SJSA1 (cell line): ENCODE measurements at places on chromosomes 13 and 19.

GRCh38 chr13:32428581-32429432 is 877 bp upstream of the N4BP2L1 start:
- H3K4me1 ChIP-seq: peaks cover 12% of the 10 kb centered on the region
- no peak for DNase-seq
- H3K27ac ChIP-seq: no peak overlapping the region
- H3K27me3 ChIP-seq: no peaks in the 10 kb centered on the region

- no peaks in the 10 kb centered on the region for H3K4me1 ChIP-seq
- no peak overlapping the region for H3K4me3 ChIP-seq
- DNase-seq: no peak
Measured at GRCh38 chr19:51882518-51882917, 5.2 kb downstream of the ZNF577 start.

DNA sequence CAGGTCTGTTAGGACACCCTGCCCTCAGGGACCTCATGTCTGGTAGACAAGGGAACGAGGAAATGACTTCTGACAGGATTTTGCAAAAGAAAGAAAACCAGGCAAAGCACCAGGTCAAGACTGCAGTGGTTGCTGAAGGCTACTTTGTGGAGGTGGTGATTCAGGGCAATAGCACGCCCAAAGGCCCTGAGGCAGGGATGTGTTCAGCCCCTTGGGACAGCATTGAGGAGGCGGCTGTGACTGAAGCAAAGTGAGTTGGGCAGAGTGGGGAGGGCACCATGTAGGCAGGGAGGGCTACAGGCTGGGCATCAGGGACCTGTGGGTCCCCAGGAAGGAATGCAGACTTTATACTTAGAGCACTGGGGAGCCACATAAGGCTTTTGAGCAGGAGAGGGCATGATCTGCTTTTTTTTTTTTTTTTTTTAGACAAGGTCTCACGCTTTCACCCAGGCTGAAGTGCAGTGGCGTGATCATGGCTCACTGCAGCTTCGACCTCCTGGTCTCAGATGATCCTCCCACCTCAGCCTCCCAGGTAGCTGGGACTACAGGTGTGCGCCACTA is 10.8 kb upstream of the HOMER3 start:
- H3K36me3 ChIP-seq: no peaks in the 10 kb centered on the region
- H3K27ac ChIP-seq: no peak overlapping the region
- no peaks in the 10 kb centered on the region for H3K4me1 ChIP-seq
- no peak for DNase-seq
- H3K4me3 ChIP-seq: no peak overlapping the region

- H3K4me3 ChIP-seq: no peak overlapping the region
- peaks cover 44% of the 10 kb centered on the region for H3K4me1 ChIP-seq
- no peaks in the 10 kb centered on the region for H3K36me3 ChIP-seq
- DNase-seq: no peak
- no peaks in the 10 kb centered on the region for H3K27me3 ChIP-seq
Measured at GRCh38 chr13:46682015-46682414, 114.9 kb downstream of the ESD start.

DNA sequence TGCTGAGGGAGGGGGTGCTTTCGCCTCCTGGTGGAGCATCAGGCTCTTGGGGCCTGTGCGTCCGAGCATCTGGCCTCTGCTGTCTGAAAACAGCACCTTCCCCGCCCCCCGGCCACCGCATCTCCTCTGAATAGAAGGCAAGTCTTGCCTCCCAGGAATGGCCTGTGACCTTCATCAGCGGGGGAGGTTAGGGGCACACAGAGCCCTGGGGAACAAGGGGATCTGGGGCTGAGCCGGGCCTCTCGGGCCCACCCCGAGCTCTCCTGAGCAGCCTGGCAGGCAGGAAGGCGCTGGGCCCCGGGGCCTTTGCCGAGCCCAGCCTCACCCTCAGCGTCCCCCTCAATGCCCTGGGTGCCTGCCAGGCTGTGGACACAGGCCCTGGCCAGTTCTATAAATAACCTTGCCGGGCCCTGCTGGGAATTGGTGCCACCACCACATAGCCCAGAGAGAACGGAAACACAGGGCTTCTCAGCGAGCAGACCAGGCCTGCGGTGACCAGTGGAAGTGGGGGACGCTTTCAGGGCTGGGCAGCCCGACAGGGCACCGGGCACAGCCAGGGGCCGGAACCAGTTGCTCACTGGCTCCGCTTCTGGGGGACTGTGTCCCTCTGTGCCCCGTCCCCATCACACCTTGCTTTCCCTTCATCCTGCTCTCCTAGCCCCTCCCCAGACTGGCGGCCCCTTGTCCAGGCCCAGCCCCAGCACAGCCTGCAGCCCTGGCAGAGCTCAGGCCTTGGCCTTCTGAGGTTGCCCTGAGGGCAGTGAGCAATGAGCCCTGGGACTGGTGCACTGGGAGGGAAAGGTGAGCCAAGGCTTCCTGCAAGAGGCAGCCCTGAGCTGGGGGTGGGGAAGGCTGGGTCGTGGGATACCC is 9.5 kb downstream of the STK11 start:
- H3K27me3 ChIP-seq: no peaks in the 10 kb centered on the region
- H3K36me3 ChIP-seq: peaks cover 62% of the 10 kb centered on the region
- no peak overlapping the region for H3K4me3 ChIP-seq

DNA sequence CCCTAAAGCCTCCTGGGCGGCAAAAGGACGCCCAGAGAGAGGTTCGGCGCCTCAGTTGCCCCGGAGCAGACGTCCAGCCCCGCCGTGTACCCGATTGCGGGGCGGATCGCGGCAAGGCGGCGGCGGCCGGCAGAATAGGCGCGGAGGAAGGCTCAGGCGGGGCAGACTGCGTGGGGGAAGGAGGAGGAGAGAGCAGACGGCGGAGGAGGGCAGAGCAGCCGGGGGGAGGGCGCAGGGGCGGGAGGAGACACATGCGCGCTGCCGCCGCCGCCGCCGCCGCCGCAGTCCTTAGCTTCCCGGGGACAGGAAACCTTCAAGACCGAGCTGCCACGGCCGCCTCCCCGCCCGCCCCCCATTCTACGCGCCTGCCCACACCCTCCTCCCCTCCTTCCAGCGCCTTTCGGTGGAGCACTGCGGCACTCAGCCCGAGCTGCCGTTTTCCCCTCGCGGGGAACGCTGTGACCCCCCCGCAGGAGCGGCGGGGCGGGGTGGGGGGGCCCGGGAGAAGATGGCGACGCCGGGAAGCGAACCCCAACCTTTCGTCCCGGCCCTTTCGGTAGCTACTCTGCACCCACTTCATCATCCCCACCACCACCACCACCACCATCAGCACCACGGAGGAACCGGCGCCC is at the start of gene LRCH1:
Gene LRCH1, plus strand, starts transcription at position 282 of the 632 bp plus-strand sequence. Its CDS starts 227 bp downstream, at position 509.
- DNase-seq: peak; percentile 90
- H3K4me1 ChIP-seq: peaks cover 21% of the 10 kb centered on the region
- H3K27ac ChIP-seq: peak within 1 kb of the TSS; percentile 94
- H3K27me3 ChIP-seq: no peaks in the 10 kb centered on the region
- H3K4me3 ChIP-seq: peak within 1 kb of the TSS; percentile 80

- H3K27me3 ChIP-seq: no peaks in the 10 kb centered on the region; the same call in 1 of the 2 replicates
- peaks cover 16% of the 10 kb centered on the region for H3K4me1 ChIP-seq
- no peak overlapping the region for H3K27ac ChIP-seq
- H3K4me3 ChIP-seq: peak overlapping the region; percentile 77
- H3K36me3 ChIP-seq: peaks cover 25% of the 10 kb centered on the region
- no peak for DNase-seq
Measured at GRCh38 chr19:16661480-16662034, 618 bp downstream of the TMEM38A start.

- no peak for DNase-seq
- peaks cover 61% of the 10 kb centered on the region for H3K36me3 ChIP-seq
- H3K4me3 ChIP-seq: peak overlapping the region; percentile 72
- no peaks in the 10 kb centered on the region; the same call in 1 of the 2 replicates for H3K27me3 ChIP-seq
Measured at GRCh38 chr19:49489601-49490167, 2.3 kb downstream of the RPL13A start.

- H3K4me3 ChIP-seq: no peak overlapping the region
- H3K36me3 ChIP-seq: no peaks in the 10 kb centered on the region
- DNase-seq: no peak
- no peak overlapping the region for H3K27ac ChIP-seq
- H3K4me1 ChIP-seq: no peaks in the 10 kb centered on the region
Measured at GRCh38 chr13:95970878-95971277, 82.3 kb downstream of the UGGT2 start.

DNA sequence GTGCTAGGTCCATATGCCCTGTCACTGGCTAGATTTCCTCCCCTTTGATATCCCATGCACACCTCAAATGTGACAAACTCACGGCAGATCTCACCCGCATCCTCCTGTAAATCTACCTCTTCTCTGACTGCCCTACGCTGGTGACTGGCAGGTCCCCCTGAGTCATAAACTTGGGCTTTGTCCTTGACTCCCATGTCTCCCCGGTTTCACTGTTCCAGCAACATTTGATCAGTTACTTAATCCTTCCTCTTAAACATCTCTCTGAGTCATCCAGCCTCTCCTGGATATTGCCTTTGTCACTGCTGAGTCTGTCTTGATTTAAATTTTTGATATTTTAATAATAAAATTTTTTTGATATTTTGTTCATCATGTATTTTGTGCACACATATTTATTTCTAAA is 26.5 kb downstream of the FAM216B start:
- peaks cover 33% of the 10 kb centered on the region for H3K4me1 ChIP-seq
- no peaks in the 10 kb centered on the region for H3K36me3 ChIP-seq
- H3K27me3 ChIP-seq: no peaks in the 10 kb centered on the region

- no peaks in the 10 kb centered on the region for H3K36me3 ChIP-seq
- H3K27ac ChIP-seq: no peak overlapping the region
- no peaks in the 10 kb centered on the region for H3K27me3 ChIP-seq
- DNase-seq: no peak
- H3K4me1 ChIP-seq: no peaks in the 10 kb centered on the region
Measured at GRCh38 chr13:105033999-105034398, 1501.5 kb downstream of the EFNB2 start.

DNA sequence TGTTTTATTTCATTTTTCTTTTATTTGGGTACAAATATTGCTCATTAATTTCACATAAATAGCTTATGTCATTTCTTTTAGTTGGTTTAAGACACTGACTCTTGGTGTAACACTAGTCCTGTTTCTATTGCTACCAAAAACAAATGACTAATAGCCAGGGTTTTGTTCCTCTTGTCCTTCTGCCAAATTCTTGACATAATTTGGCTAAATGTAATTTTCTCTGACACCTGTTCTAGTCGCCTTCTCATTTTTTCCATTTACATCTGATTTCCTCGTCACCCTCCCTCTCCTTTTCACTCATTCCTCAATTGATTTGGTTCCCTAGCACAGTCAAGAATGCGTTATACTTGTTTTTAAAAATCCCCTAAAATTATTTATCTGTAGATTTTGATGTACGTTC is 1718.7 kb downstream of the EFNB2 start:
- no peak overlapping the region for H3K27ac ChIP-seq
- no peaks in the 10 kb centered on the region for H3K4me1 ChIP-seq
- H3K36me3 ChIP-seq: no peaks in the 10 kb centered on the region
- no peak overlapping the region for H3K4me3 ChIP-seq

- H3K4me1 ChIP-seq: no peaks in the 10 kb centered on the region
- no peaks in the 10 kb centered on the region for H3K36me3 ChIP-seq
- no peak overlapping the region for H3K27ac ChIP-seq
- no peaks in the 10 kb centered on the region for H3K27me3 ChIP-seq
- H3K4me3 ChIP-seq: no peak overlapping the region
- no peak for DNase-seq
Measured at GRCh38 chr13:58620176-58620575, 988.6 kb downstream of the PCDH17 start.

DNA sequence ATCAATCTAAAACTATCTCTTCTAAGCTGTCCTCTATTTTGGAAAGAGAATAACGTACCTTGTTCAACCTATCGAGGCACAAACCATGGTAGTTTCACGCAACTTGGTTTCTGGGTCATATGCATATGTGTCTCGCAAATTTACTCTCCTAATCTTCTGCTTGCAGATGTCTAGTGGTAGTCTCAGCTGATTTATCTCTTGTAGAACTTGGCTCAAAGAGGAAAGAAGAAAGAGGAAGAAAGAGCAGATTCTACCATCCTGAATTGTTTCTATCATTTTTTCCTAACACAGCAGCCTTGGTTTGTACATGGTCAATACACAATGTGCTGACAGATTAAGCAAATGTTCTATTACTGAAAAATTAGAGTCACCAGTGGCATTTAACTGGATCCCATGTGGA is 282.3 kb downstream of the SPRY2 start:
- H3K27me3 ChIP-seq: no peaks in the 10 kb centered on the region
- H3K27ac ChIP-seq: no peak overlapping the region
- H3K4me1 ChIP-seq: no peaks in the 10 kb centered on the region

DNA sequence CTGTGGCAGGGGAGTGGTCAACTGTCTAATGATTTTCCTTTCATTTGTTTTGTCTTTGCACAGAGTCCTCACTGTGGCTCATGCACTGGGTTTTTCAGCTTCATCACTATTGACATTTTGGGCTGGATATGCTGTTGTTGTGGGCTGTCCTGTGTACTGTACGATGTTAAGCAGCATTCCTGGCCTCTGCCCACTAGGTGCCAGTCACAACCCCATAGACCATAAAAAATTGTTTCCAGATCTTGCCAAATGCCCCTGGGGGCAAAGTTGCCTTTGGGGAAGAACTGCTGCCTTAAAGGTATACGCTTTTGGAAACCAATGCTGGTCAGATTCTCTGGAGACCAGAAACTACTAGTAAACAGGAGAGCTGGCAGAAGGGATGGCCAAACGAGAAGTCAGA is 310.4 kb downstream of the SPRY2 start:
- H3K36me3 ChIP-seq: no peaks in the 10 kb centered on the region
- no peaks in the 10 kb centered on the region for H3K27me3 ChIP-seq
- H3K4me3 ChIP-seq: no peak overlapping the region

- no peak for DNase-seq
- peaks cover 4% of the 10 kb centered on the region; the same call in 1 of the 2 replicates for H3K4me1 ChIP-seq
- H3K27ac ChIP-seq: no peak overlapping the region
- peaks cover 65% of the 10 kb centered on the region for H3K36me3 ChIP-seq
Measured at GRCh38 chr19:18562086-18562485, 4.4 kb downstream of the KXD1 start.

DNA sequence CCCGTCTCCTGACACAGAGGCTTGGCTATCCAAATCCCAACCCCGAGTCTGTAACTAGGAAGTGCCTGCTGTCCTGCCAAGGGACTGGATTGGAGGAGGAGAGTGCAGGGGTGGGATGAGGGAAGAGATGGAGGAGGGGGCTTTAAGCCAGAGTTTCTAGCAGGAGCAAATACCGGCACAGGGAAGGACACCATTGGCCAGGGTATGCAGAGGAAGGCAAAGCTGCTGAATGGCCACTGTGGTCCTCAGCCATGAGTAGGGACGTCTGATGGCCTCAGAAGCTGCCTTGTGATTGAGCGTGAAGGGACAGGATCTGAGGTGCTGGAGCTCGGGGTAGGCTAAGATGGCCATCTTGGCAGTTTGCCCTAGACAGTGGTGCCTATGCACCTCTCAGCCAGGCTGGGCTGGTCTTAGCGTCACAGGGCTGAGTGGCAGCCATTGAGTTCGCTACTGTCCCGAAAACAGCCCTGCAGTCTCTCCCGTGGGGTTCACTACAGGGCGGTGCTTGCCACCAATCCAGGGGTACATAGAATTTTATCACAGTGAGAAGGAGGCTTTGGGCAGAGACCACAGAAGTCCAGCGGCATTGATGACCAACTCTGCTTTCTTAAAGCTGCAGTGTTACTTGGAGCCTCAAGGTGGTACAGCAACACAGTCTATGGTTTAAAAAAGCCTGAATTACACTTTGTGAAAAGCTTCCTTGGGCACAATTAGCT is 61.8 kb downstream of the AKAP11 start:
- H3K4me1 ChIP-seq: no peaks in the 10 kb centered on the region
- H3K4me3 ChIP-seq: no peak overlapping the region
- DNase-seq: no peak

- peaks cover 16% of the 10 kb centered on the region for H3K36me3 ChIP-seq
- DNase-seq: peak; percentile 18
- H3K4me1 ChIP-seq: peaks cover 25% of the 10 kb centered on the region
- peak overlapping the region; percentile 82 for H3K4me3 ChIP-seq
Measured at GRCh38 chr19:6278740-6279619, 795 bp downstream of the MLLT1 start.
